ENCODE measurements at places on chromosomes 12 and 14.

DNA sequence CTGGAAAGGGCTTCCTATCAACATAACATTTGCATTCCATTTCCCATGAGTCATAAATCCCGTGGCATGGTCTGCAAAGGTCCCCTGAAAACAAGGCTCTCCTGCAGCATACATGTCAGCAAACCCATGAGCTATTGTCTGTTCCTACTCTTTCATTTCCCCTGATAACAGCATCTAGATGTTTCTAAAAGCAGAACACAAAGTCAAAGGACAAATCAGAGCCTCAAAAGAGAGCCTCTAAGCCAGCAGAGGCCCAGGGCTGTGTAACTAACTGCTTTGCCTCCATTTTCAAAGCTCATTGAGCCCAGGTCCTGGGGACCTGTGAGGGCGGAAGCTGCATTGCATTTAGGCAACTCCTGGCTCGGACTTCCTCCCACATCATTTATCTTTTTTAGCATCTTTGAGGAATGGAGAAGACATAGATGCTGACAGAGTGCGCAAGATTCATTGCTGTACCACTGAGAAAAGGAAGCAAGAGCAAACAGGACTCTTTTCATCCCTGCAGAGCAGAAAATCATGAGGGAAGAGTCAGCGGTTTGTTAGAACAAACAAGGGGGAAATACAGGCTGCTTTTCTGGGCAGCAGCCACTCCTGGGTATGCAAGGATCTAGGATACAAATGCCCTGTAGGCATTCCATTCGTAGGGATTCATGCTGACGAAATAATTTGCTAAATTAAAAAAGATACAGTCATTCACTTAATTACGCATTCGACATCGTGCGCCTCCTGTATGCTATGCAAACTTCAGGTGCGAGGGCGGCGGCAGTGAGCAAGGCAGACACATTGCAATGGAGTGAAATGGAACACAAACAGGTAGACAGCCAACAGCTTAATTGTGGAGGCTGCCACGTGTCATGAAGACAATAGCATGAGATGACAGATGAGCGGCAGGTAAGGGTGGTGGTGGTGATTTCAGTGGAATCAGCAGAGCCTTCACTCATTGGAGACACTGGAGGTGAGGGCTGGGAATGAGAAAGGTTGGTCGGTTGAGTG is 131.0 kb downstream of the TMEM132D start:
- DNase-seq = no peak

- DNase-seq = no peak
These were observed 40.8 kb downstream of the CCNK start for GRCh38 chr14:99522025-99522401.

DNA sequence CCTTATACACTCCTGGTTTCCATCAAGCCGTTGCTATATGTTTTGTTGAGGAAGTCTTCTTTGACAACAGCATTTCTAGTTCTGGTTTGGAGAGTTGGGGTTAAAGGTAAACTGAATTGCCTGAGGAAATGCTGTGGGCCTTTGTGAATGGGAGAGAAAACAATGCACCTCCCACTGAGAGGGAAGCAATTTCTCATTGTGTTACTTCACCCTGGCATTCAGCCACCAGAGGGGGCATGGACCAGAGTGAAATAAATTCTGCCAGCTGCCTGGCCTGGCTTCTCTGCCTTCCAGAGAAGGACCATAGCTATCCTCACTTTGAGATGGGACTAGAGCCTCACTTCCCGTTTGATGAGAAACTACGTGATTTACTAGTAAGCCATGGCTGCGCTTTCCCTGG is 475.3 kb downstream of the EGLN3 start:
- DNase-seq = peak; percentile 56

- no peak for DNase-seq
These were observed 28.4 kb downstream of the STK38L start for GRCh38 chr12:27272373-27273028.

GRCh38 chr12:31989571-31990362 is 30.6 kb downstream of the RESF1 start:
- no peak for DNase-seq

GRCh38 chr12:78239544-78239943 is 408.9 kb downstream of the NAV3 start:
- DNase-seq = no peak

Data from substantia nigra (tissue), 51 donors.